ENCODE measurements at places on chromosomes 3 and 15. TPM values are rescaled to one million over a fixed set of nuclear protein-coding genes. Genes with fewer than 3 reads are reported as not detected.

Gene TUSC7
- not detected for total RNA-seq

Gene APEH
- total RNA-seq: 44.3 TPM

DNA sequence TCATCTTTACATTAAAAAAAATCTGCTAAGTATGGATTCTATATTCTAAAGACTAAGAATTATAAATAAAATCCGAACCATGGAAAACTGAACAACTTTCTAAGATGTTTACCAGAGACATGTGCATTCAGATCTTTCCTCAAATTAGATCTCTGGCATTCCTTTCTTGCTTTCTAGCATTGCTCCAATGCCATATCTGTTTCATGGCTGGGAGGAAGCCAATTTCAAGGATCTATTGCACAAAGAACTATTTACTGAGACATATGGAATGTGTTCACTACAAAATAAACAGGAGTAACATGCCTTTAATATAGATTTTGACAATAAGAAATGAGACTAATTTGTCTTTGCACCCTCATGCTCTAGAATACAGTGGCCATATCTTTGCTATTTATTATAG is 45.1 kb upstream of the NANOGP8 start:
- no peak for DNase-seq

- DNase-seq: no peak
Measured at GRCh38 chr3:126758026-126758425, 54.0 kb downstream of the CHCHD6 start.

Data from CD4-positive, alpha-beta T cell (primary cell).